Activated CD4-positive, alpha-beta T cell treated with anti-CD3 and anti-CD28 coated beads for 4 hours (primary cell): ENCODE measurements at places on chromosomes 1 and 21.
A peak's percentile ranks its signal among the peaks of the same experiment; 100 is the strongest.

DNA sequence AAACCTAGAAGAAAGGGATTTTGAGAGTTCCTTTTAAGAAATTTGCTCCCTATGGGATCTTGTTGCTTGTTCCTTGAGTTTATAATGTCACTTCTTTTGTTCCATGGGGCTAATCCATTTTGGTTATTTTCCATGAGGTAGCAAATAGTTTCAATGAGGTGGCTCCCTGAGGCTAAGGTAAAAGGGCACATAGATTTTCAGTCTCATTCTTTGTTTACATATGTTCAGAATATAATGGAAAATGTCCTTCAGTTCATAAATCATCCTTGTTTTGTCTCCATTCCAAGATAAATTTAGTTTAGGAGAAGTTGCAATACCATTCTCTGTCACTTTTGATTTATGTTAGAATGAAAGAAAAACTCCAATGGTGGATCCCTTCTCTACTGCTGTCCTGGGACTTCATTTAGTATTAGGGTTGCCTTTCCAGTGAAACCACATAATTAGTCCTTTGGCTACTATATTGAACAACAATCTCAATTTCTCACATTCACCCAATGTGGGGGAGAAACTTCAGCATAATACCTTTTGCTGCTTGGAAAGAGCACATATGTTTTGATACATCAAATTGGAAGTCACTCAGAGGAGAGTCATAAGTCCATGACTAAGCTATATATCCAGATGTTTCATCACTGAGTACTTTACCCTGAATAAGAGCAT is 80.9 kb upstream of the ADAMTS5 start:
- DNase-seq: no peak

DNA sequence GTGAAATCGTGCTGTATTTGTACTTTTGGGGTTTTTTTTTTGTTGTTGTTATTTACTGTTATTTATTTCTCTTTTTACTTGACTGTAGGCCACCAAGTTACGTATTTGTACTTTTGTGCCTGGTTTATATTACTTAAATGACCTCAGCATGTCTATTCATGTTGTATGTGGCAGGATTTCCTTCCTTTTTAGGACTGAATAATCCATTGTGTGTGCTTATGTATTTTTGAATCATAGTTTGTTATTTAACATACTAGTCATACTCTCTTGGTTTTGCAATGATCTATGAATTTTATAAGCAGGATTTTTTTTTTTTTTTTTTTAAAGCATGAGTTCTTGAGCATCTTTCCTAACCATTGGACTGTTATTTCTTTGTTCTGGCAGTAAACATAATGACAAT is 51.2 kb downstream of the RNF2 start:
- DNase-seq: no peak

GRCh38 chr1:22739648-22740385 is 29.2 kb downstream of the EPHB2 start:
- no peak for DNase-seq

- DNase-seq: no peak
Observed at GRCh38 chr1:14390816-14391215, 207.7 kb upstream of the KAZN start.

- no peak for DNase-seq
Observed at GRCh38 chr1:31570228-31570627, 6.1 kb upstream of the TINAGL1 start.

GRCh38 chr1:216805233-216805632 is 82.0 kb upstream of the ESRRG start:
- no peak for DNase-seq

GRCh38 chr1:39117899-39118450 is 86.5 kb upstream of the MACF1 start:
- DNase-seq: no peak

DNA sequence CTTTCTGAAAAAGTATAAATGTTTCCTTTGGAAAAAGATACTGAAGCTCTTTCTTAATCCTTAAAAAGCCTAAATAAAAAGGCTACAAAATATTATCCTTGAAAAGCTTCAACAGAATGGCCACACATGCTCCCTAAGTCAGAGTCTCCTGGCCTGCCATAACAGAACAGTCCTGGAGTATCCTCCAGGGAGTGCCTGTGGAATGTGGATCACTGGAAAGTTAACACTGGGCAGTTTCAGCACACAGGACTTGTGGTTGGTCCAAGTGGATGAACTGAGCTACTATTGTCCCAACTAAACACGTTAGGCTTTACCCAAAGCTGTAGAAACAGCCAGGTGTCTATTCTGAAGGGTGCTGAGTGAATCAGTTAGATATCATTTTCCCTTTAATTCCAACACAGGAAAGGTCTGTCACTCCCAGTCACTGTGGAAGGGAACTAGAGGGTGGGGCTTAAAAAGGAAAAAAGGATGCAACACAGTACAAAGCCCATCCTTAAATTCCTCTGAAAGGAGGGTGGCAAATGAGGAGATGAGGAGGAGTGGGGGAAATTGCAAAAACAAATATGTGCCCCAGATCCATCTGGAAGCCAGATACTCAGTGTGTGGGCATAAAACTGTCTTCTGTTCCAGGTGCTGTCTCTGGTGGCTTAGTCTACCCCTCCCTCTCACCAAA is 196.3 kb upstream of the SPAG17 start:
- no peak for DNase-seq

GRCh38 chr1:26280333-26281042 is 602 bp downstream of the SH3BGRL3 start:
- no peak for DNase-seq

GRCh38 chr1:39128959-39129358 is 75.5 kb upstream of the MACF1 start:
- no peak for DNase-seq

GRCh38 chr1:6056572-6056948 is 10.9 kb downstream of the KCNAB2 start:
- DNase-seq: no peak

DNA sequence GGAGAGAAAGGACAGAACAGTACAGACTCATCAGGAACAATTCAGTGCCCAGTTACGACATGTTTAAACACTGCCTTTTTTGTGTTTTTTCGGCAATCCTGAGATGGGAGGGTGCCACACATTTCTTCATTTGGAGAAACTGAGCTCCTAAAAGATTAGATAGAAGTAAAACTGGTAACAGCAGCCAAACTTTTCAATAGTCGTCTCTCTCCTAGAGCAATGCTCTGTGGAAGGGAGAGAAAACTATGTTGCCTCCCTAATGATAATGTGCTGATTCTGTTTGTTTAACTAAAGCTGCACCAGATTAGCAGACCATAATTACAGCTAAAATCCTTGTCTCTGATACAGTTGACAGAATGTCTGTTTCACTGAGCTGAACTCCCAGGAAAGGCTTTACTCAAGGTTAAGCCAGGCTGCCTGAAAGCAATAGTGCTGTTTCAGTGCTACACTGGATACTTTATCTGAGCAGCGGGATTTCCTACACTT is 76.2 kb upstream of the CXADR start:
- DNase-seq: no peak

DNA sequence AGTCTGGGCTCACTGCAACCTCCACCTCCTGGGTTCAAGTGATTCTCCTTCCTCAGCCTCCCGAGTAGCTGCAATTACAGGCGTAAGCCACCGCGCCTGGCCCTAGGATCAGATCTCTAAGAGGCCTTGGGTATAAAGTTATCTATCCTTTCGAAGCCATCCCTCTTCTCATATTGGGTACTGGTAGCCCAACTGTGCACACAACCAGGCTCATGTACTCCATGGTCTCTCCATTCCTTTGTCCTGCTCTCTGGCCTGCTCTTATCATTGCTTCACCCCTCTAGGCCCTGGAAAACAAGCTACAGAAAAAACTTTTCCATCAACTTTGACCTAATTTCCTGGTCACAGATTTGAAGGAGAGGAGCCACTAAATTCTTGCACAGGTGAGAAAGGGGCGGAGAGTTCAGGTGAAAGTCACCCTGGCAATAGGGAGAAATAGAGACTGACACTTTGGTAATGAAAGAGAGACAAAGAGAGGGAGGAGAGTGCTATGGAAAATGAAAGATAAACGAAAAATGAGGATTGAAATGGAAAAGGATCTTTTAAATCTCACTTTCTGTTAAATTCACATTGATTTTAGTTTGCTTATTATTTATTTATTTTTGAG is 6.0 kb downstream of the TXNIP start:
- DNase-seq: no peak

DNA sequence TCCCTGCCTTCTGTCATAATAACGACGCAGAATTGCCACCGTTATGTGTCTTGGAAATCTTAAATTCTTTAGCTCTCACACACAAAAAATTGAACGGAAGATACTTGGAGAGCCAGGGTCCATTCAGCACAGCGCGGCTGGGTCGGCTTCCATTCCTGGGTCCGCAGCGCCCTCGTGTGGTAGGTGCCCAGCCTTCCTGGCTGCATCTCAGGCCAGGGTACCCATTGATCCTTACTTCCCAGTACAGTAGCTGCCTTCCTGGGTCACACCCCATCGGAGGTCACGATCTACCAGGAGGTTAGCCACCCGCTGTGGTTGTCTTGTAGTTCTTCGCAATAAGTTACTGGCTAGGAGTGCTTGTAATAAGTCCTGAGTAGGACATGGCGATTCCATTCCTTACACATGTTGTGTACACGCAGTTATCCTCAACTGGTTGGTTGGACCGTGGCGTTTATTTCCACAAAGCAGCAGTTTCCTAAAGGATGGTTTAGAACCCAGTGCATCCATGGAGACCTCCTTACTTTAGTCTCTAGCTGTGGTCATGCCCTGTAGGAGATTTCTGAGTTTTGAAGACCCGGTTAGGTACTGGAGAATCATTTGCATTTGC is 9.9 kb upstream of the MTARC1 start:
- peak; percentile 57 for DNase-seq
